AG10803 (cell line): ENCODE measurements at places on chromosomes 1 and 21.

DNA sequence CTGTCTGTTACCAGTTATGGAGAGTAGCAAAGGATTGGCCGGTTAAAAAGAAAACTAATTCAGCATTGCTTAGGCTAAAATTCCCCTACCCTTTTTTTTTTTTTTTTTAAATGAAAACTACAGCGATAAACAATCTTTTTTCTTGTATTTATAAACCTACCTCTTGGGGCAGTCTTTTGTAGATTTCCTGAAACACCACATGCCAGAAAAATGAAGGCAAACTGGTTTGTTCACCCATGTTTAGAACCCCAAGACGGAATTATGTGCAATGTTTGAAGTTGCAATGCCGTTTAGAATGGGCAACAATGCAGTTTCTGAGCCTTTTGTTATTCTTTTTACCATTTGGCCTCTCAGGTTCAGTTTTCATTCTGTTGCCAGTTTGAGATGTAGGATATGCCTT lies 59.1 kb downstream of the PRDM2 start:
- no peak for DNase-seq

- no peak for DNase-seq
Measured at GRCh38 chr1:226436472-226436854, 28.6 kb upstream of the PARP1 start.

DNA sequence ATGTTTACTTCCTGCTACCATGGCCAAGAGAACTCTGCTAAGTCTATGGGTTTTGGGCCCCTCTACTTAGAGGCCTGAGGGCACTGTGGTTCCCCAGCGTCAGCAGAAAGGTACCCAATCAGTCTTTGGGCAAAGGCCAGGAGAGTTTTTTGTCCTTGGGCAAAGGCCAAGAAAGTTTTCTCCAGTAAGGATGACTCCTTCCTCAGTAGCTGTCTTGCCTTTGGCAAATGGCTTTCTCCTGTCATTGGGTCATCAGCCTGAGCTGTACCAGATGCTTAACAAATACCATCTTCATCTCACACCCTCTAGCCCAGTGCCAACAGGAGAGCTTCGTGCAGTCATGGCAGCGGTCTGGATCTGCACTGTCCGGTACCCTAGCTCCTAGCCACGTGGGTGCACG lies 199.3 kb upstream of the TMEM51 start:
- DNase-seq, result peak; percentile 77

DNA sequence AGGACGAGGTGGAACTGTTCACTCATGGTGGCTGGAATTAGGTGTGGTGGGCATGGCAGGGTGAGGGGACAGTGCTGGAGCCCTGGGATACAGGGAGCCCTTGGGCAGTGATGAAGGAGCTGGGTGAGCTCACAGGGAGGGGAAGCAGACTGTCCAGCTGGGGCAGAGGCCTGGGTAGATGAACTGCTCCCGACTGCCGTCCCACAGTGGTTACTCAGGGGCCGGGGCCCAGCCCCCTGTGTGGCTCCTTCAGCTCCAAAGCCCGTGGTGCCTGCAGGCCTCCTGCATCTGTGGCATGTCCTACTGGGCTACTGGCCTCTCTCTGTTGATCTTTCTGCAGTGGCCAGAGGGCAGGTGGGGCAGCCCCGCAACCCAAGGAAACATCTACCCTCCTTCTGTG lies 661.1 kb downstream of the NPHP4 start:
- no peak for DNase-seq

GRCh38 chr1:160419150-160419837 lies 18.9 kb downstream of the VANGL2 start:
- DNase-seq, result no peak

DNA sequence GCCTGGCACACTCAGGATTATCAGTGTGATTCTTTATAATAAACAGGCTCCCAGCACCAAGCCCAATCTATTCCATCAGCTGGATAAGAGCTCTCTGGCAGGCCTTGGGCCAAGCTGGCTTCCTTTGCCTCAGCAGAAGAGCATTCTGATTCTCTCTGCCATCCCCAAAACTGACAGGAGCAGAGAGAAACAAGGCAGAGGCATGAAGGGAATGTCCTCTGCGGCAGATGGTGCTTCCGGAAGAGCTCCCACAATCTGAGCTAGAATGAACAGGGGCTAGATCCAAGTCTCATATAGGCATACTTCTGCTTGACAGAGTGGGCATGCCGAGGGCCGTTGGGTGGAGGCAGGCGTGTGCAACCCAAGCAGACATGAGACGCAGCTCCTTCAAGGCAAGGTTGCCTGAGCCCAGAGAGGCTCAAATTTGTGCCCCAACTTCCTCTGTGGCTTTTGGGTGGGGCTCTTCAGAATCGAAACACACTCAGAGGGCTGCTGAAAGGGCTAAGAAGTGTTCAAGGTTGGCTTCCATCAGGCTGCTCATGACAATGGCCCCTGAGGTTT lies 4.0 kb downstream of the CAPN2 start:
- peak; percentile 86 for DNase-seq

- no peak for DNase-seq
Measured at GRCh38 chr1:86924324-86924960, 10.0 kb downstream of the HS2ST1 start.

DNA sequence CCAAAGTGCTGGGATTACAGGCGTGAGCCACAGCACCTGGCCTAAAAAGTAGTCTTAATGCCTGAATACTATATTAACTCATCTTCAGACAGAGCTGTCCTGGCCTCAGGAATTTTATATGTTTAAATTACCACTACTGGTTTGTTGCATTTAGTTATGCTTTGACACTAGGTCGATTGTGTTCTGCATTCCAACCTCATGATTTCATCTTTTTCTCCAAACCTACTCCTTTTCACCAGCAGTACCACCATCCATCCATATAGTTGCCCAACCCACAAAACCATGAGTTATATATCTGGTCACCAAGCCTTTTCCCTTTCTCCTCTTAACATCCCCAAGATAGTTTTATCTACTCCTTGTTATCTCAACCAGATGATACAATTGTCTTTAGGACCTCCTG lies 22.6 kb downstream of the FMO5 start:
- no peak for DNase-seq

GRCh38 chr1:87787551-87787950 lies 458.9 kb downstream of the LMO4 start:
- peak; percentile 16 for DNase-seq

- no peak for DNase-seq
Measured at GRCh38 chr1:36068866-36069265, 15.0 kb upstream of the TEKT2 start.

DNA sequence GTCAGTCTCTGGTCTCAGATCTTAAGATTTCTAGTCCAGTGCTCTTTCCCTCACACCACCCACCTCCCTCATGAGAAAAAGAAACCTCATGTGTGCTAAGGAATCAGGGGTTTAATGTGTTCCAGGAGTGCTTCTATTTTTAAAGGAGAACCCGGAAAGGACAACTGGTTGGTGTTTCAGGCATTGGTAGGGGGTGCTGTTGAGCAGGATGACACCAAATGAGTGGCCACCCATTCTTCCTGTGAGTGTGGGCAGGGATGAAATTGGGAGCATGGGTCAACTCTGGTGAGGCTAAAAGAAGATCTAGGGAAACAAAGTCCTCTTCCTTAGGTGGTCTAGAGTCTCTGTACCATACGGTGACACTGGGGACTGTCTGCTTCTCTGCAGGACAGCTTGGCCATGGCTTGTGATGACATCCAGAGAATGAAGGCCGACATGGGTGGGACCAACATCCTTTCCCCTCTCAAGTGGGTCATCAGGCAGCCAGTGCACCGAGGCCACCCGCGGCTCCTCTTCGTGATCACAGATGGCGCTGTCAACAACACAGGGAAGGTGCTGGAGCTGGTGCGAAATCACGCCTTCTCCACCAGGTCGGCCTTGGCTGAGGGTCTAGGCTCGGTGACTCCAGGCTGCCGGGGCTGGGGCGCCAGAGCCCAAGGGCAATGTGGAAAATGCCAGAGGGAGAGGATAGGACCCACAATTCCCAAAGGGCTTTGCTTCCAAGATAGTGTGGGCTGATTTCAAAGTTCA lies 39.3 kb downstream of the VWA5B1 start:
- no peak for DNase-seq

DNA sequence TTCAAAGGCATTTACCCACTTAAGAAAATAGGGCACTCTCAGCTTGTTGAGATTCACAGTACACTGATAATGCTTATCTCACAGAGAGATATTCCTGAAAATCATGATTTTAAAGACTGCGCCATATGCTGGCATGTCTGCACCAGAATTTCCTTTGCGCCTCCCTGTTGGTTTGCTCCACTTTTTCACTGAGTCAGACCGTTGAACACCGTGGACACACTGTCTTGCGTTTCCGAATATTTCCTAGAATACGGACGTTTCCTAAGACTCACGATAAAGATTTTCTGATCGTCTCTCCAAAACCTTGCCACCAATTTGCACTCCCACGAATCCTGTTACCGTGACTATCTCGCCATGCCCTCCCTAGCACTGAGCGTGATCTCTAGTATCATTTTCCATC lies 497 bp upstream of the C1orf115 start:
- DNase-seq, result no peak

DNA sequence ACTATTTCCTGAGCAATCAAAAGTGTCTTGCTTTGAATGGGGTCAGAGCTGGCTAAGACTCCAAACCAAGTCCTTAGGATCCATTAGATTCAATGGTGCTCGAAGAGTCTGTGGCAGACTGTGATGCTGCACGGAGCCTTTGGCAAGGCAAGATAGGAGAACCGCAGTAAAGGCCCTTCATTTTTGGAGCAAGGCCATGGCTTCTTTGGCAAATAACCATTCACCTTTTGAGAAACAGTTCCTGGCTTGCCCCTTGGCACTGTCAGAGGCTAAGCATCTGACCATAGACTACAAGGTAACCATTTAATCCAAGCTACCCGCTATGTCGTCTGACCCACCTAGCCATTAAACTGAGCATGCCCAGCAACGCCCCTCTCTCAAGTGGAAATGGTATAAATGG lies 45.2 kb downstream of the EDN2 start:
- no peak for DNase-seq

- DNase-seq, result no peak
Measured at GRCh38 chr1:125080077-125080476, 3895.3 kb downstream of the SRGAP2C start.

DNA sequence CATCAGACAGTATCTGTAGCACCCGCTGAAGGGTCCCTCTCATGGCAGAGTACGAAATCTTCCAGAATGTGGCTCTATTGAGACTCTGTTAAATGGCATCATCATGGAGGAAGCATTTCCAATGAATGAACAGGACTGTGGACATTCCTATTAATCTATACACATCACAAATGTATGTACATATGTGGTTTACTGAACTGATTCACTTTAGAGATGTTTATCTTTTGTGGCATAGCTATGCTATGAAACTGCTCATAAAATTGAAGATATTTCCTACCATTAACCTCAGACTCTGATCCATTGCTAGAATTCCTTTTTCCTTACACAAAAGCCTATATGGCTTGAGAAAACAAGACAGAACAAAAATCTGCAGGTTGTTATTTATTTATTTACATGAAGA lies 259.6 kb upstream of the RRP15 start:
- DNase-seq, result no peak

DNA sequence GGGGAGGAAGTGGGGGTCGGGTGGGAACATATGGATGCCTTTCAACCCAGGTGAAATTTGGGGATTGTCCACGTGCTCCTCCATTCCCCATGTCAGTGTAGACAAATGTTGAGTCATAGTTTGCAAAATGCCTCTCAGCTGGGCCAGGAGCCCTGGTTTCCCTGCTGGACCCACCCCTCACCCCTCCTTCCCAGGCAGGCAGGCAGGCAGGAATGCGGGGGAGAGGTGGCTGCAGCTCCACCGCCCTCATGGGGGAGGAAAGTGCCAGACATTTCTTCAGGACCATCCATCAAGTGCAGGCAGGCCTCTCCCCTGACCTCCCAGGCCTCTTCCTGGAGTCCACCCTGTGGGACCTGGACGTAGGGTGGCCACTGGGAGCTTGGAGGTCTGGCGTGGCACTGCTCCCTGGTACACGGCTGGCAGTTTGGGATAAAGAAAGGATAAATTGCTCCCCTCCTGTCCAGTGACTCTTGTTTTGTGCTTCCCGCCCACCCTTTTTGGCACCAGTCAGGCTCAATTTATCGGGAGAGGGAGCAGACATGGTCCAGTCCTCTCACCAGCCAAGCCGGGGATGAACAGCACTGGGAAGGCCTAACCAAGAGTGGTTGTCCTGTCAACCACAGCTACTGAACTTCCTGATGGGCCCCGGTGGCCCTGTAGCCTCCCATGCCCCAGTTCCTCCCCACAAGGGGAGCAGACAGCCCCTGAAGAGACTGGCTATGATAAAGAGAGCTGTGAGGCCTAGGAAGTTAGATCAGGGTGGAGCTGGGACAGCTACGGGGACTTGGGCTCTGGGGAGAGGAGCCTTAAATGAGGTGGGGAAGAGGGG lies 18.9 kb downstream of the NPR1 start:
- peak; percentile 34 for DNase-seq

DNA sequence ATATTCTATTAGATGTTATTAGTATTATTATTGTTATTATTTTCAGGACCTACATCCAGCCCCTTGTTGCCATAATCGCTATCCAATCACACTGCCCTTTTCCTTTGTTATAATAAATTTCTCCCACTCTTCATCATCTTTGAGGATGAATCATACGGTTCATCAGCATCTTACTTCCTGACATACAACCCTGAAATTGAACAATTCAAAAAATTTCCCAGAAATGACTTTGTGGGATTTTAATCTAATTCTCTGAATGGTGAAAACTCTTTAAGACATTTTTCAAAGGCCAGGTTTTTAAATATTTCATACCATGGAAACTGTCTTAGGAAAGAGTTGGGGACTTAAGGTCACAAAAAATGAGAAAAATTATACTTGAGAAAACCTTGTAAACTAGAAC lies 353.5 kb downstream of the ST6GALNAC3 start:
- DNase-seq, result no peak

DNA sequence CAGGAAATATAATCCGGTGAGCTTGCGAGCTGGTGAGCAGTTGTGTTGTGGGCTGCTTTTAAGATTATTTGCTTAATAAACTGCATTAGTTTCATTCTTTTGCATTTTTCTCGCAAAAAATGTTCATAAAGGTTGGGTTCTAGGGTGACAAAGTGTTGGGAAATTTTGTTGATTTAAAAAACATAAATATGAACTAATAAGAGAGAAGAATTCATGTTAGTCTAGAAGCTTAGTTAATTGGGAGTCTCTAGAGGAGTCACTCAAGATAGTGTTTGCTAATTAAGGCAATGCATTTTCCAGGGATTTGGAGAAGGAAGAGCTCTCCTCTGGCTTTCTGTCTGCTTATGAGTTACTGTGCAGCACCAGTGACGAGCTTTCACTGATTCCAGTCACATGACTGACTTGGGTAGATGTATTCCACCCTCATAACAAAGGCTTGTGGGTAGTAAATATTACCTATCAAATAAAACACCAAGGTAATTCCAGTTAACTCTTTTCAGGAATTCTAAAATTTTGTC lies 417.0 kb downstream of the PTBP2 start:
- no peak for DNase-seq

DNA sequence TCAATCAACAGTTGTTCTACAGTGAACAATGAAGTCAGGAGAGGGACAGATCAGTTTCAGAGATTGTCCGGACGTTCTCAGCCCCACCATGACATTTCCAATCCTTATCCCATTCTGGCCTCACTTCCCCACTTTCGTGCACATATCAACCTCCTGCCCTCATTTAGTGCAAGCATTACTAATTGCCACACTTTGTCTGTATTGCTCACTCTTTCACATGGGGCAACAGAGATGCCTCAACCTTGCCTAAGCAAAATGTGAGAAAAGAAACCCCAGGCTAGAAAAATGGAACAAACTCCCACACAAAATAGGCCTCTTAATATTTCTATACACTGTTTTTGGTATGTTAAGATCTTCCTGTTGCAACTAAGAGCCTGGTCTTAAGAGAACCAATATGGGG lies 8.9 kb upstream of the RGS1 start:
- no peak for DNase-seq
